Activated naive CD8-positive, alpha-beta T cell treated with anti-CD3 and anti-CD28 coated beads, Interleukin-2, amount 50 U/mL, for 16 hours (primary cell): ENCODE measurements at places on chromosomes 2 and 18.

DNA sequence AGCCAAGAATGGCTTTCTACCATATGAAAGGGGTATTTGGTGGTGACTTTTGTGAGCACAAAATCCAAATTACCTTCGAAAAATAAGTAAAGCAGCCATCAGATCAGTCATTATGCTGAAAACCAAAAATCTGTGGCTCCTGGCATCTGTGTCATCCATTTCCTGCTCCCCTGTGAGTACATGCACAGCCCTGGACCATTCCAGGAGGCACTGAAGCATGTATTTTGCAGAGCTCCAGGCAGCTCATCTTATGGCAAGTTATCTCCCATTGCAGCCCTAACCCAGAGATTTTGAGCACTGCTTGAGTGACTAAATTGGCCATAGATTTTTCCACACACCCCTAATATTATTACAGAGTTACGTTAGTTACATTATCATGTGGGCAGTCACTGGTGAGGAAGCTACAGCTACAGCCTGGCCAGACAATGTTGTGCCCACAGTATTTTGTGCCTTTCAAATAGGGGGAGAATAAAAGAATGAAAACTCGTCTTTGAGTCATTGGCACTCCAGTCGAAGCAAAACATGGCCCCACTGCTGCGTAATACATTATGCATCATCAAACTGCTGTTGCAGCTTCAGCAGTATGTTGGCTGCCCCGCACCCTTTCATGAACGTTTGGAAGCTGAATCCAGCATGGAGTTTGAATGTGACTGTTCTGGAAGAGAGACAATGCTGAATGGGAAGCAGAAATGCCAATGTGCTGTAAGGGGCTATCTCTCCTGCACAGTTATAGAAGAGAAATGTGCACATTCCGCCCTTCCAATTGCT is 702.2 kb downstream of the RNF144A start:
- no peak for DNase-seq

DNA sequence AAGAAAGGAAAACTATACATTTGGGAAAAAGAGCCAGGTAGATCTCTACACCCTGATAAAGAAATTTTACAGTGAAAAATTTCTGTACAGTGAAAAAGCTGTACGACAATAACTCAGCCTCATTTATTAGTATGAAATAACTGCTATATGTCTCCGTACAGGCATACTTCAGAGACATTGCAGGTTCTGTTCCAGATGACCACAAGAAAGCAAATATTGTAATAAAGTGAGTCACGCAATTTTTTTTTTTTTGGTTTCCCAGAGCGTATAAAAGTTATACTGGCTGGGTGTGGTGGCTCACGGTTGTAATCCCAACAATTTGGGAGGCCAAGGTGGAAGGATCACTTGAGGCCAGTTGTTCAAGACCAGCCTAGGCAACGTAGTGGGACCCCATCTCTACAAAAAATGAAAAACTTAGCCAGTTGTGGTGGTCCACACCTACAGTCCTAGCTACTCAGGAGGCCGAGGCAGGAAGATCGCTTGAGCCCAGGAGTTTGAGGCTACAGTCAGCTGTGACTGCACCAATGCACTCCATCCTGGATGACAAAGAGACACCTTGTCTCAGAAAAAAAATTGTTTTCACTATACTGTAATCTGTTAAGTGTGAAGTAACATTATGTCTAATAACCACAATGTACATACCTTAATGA is 28.2 kb upstream of the AMMECR1L start:
- DNase-seq: no peak

DNA sequence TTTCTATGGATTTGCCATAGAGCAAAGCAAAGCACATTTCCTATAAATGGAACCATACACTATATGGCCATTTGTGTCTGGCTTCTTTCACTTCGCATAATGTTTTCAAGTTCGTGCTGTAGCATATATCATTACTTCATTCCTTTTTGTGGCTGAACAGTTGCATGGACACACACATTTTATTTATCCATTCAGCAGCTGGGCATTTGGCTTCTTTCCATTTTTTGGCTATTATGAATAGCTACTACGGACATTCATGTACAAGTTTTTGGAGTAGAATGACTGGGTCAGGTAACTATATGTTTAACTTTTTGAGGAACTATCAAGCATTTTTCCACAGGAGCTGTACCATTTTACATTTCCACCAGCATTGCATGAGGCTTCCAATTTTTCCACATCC is 10.7 kb upstream of the SELENOI start:
- no peak for DNase-seq

DNA sequence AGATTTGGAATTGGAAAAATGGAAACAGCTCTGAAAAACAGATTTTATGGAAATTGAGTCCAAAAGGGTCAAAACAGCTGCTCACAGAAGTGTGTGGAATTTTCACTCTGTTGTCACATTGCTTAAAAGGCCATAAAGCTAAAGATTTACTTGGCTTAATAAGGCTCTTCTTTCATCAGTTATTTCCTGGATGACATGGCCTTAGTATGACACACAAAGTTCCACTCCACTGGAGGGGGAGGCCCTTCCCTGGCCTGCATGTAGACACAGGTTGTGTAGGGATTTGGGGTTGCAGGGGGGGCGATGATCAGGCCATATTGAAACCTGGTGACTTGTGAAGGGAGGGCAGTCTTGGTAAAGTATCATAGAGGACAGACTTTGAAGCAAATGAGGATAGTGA is 34.0 kb downstream of the TMEM185B start:
- DNase-seq: no peak

GRCh38 chr2:241613017-241613780 is 23.8 kb downstream of the THAP4 start:
- no peak for DNase-seq
